NCI-H526 treated with DMSO at 0.1 percent for 48 hours (cell line): ENCODE measurements at places on chromosomes 1 and 21.

DNA sequence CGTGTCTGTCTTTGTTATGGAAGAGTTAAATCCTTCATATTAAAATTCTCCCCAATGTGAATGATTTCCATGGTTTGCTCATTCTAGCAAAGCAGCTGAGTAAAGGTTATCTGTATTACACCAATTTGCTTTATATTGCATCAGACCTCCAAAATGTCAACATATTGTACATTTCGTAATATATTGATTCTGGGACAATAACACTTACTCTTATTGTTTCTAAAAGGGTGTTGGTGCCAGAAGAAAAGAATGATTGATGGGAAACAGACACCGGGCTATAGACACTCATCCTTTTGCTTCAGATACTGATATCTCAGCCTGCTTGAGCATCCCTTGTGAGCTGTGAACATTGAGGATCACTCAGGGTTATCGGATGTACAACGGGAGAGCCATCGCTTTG is 7.0 kb downstream of the NTNG1 start:
- no peak for DNase-seq

DNA sequence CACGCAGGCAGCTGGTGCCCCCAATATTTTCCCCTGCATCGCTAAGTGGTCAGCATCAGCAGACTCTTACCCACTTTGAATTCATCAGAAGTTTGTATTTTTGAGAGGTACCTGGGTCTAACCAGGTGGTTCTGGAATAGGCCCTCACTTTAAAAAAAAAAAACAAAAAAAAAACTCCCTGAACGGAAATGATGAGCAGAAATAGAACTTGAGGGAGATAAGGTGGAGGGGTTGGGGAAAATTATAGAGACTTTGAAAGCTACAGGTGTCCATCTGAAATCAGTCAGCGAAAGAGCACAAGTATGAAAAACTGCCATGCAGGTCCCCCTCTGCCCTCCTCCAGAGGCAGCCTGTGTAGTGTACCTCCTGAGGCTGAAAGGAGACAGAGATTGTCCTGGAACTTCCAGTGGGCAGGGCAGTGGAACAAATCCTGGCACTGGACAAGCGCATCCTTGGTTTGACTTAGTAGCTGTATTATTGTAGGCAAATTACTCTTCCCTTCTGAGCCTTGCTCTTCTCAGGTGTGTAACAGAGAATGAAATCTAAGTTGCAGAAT is 1.2 kb downstream of the SLAMF7 start:
- DNase-seq = no peak

DNA sequence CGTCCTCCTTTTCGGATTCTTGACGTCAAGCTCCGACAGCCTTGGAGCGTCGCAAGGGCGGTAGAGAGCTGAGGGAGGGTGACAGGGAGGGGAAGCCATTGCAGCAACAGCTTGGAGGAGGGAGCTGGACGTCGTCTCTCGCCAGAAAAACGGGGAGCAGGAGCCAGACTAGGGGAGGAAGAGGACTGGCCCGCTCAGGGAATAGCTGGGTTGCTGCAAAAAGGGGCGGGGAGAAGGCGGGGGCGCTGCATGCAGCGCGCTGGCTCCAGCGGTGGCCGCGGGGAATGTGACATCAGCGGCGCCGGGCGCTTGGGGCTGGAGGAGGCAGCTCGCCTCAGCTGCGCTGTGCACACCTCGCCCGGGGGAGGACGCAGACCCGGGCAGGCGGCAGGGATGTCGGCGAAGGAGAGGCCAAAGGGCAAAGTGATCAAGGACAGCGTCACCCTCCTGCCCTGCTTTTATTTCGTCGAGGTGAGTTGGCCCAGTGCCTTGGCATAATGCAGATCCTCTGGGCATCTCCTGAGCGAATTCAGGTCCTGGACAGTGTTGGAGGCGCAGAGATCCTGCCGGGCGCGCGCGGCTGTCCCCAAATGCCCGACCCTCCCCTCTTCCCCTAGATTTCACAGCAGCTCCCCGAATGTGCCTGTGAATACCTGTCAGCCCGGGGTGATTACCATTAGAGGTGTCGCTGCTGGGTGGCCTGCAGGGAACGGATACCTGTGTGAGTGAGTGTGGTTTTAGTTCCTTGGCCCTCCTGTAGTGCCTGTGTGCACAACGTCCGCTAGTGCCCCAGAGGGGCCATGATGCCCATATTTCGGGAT is at the start of gene PLPPR4:
Gene PLPPR4 (plus strand): TSS at position 292 of the 821 bp plus-strand sequence. CDS start 102 bp downstream, at position 394.
- DNase-seq = peak; percentile 76

DNA sequence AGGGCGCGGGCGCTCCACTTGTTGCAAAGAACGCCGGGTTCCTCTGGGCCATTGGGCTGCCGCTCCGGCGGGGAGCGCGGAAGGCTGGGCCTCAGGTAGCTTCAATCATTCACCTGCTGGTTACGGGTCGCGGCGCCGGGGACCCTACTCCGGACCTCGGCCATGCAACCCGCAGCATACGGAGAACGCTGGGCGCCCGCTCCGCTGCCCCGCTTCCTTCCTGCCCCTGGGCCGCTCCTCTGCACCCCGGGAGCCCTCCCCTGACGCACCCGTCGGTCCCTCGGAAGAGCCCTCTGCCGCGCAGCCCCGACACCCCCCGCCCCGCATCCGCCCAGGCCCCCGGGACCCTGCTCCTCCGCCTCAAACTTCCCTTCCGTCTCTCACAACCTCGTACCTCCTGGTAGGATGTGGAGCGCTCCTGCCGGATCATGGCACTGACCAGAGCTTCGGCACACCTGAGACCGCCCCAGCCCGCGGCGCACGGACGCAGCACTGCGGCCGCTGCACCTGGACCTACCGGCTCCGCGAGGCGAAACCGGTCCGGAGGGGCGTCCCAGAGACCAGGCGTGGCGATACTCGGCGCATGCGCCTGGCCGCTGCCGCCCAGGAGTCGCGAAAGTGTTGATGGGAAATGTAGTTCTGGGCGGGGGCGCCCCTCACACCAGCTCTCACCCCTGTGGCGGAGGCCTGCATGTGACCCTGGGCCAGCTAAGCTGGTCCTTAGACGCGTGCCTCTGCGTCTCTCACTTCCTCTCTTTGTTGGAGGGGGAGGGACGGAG is at the start of gene PACC1:
Gene PACC1 (minus strand): TSS at position 559 of the 779 bp plus-strand sequence. CDS start 129 bp downstream, at position 430.
- DNase-seq = peak; percentile 63

GRCh38 chr1:77948841-77949424 is 29.9 kb downstream of the FUBP1 start:
- peak; percentile 81 for DNase-seq

- DNase-seq = no peak
These were observed 19.3 kb downstream of the HS2ST1 start for GRCh38 chr1:86933562-86934377.

DNA sequence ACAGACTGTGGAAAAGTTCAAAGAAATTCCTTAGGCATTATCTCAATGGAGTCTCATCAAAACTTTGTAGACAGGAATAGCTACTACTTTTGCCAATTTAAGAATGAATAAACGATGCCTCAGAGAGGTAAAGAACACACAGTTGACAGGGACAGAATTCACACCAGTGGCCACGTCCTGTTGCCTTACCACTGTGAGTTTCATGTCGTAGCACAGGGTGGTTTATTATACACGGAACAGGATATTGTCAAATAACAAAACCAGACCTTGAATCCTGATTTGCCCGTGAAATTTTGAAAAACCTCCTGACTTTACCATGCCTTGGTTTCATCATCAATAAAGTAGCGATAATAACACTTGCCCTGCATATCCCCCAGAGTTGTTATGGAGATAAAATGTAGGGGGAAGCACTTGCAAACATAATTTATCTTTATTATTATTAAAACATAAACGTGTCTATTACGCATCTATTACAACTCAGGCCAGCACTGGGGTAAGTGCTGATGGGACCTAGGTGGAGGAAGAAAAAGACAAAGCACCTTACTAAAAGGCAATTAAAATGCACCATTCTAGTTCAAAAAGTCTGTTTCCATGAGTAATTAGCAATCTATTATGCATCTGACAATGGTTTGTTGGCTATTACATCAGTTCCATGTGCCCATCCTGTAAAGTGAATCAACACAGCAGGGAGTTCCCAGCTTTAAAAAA is 408.1 kb upstream of the RUNX1 start:
- no peak for DNase-seq

DNA sequence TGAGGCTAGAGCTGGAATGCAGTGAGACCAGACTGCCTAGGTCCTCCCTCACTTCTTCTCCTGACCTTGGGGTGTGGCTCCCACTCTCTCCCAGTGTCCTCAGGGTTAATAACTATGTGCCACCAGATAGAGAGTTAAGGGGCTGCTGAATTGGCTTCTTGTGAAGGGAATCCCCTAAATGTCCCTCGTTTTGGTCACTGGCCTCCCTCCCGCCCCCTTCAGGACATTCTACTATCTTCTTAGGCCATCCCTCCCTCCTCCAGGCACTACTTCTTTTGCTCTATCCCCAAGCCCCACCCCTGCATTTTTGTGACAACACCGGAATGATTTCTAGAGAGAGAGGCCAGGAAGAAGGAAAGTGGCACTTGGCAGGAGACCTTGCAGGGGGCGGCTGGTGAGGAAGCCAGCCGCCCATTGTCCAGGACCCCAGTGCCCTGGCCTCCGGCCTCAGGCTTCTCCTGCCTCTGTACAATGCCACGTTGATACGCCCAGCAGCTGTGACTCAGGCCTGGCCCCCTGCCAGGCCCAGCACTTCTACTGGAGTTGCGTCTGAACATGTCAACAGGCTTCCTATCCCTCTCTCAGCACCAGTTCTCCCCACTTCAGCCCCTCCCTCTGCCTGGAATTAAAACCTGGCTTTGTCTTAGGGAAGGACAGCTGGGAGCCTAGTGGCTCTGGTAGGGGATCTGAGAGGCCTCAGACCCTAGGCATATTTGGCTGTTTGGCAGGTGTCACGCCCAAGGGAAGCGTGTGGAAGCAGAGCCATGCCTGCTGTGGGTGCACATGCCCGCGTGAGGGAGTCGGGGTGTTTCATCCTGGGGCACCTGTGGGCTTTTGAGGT is 9.1 kb downstream of the LMNA start:
- peak; percentile 90 for DNase-seq

- no peak for DNase-seq
These were observed at the start of gene SELP for GRCh38 chr1:169630006-169630405. Gene SELP (minus strand): TSS chr1:169630124. CDS start chr1:169630074, 50 bp downstream.

- no peak for DNase-seq
These were observed 336.0 kb upstream of the NFIA start for GRCh38 chr1:60746278-60746791.

GRCh38 chr1:31752258-31752657 is 11.9 kb downstream of the ADGRB2 start:
- no peak for DNase-seq

GRCh38 chr1:66505671-66506392 is 28.1 kb upstream of the SGIP1 start:
- DNase-seq = no peak

- DNase-seq = no peak
These were observed 18.1 kb downstream of the TSEN15 start for GRCh38 chr1:184069675-184070074.

- no peak for DNase-seq
These were observed 29.2 kb upstream of the PDE9A start for GRCh38 chr21:42624095-42624790.

DNA sequence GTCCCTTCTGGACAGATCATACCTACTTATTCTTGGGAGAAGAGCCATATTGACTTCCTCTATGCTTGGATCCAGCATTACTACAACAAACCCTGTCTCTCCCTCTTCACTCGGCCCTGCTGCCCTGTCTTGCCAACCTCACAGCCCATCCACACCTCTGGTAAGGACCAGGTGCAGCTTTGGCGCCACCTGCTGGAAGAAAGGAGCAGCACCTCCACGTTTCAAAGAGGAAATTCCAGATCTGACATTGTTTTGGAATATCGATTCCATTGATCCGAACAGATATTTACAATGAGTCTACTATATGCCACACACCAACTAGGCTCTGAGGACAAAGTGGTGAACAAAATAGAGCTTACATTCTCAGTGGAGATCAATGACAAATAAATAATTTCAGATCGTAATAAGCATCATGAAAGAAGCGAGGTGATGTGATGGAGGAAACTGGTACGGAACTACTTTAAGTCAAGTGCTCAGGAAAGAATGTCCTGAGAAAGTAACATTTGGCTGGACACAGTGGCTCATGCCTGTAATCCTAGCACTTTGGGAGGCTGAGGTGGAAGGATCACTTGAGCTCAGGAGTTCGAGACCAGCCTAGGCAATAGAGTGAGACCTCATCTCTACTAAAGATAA is 18.7 kb downstream of the MFSD2A start:
- peak; percentile 62 for DNase-seq
